SHP77 (cell line): ENCODE measurements at places on chromosomes 16 and 17.
A peak's percentile ranks its signal among the peaks of the same experiment; 100 is the strongest.

- no peak for DNase-seq
Measured at GRCh38 chr17:65519462-65519861, 42.0 kb downstream of the AXIN2 start.

GRCh38 chr16:23640615-23640930 is 537 bp downstream of the PALB2 start:
- DNase-seq: no peak

DNA sequence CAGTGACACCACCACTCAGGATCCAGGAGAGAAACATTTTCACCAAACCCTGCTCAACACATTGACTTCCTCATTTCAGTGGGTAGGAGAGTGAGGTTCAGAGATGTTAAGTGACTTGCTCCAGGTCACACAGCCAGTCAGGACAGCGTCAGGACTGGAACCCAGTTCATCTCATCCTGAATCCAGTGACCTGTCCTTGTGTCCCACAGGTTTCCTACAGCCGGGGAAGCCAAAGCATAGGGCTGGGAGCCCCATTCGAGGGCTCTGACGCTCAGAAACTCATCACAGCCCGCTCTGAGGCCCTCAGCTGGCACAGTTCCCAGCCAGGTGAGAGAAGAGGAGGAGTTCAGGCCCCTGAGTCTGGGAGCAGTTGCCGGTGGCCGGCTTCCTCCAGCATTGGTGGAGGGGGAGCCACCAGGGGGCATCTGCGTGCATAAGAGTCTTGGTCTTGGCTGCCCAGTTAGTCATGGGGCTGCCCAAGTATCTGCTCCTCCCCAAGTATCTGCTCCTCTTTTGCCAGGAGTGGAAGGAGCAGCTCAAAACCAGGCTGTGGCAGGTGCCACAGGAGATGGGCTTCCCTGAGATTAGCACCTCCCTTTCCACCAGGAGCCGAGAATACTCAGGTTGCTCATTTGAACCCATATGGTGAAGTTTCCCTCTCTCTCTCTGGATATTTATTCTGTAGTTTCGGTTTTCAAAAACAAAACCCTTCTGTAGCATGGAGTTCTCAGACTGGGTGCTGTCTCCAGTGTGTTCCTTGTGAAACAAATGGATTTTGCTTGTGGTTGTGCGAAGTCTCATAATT is 56.0 kb downstream of the TNFRSF13B start:
- peak; percentile 98 for DNase-seq

GRCh38 chr17:65987988-65988387 is 203.9 kb downstream of the CEP112 start:
- peak; percentile 48 for DNase-seq

- DNase-seq: no peak
Measured at GRCh38 chr16:58124601-58124915, 4.6 kb downstream of the CFAP20 start.

DNA sequence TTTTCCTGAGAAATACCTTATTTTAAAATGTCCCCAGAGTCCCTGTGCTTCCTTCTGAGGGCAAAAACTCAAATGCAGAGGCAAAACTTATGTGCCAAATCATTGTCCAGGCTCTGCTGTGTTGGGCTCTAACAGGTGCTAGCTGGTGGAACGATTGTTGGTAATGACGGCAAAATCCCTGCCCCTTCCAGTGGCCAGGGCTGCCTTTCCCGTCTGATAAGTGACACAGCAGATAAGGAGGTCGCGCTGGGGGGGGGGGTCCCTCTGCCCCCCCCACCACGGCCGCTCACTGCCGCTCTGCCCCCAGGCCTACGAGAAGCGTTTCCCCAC is 29.1 kb downstream of the SEC14L5 start:
- no peak for DNase-seq

DNA sequence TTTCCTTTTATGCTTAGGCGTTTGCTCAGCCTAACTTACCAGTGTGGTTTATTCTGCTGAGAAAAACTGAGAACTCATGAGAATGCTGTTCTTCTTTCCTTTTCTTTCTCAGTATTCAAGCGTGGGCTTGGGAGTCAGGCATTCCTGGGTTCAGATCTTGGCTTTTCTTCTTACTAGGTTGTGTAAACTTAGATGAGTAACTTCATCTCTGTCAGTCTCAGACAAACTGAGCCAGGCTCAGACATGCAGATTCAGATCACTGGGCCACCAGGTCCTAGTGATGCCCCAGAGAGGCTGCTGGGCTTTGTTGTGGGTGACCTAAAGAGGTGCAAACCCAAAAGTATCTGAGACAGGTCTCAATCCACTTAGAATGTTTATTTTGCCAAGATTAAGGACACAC is 95.8 kb upstream of the MPHOSPH6 start:
- no peak for DNase-seq

DNA sequence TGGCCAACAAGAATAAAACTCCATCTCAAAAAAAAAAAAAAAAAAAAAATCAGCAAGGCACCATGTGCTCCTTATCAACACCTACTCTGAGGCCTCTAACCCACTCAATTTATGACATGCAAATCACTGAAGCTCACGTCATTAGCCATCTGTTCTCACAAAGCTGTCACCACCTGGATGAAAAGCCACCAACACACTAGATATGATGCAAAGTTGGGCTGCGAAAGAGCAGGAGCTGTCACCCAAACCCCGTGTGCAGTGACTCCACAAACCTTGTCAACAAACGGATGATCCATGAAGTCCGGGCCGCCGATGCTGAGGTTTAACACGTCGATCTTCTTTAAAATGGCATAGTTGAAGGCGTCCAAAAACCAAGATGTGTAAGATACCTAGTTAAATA is 25.3 kb downstream of the MBTPS1 start:
- DNase-seq: peak; percentile 51

GRCh38 chr16:51140112-51140511 is 11.0 kb downstream of the SALL1 start:
- DNase-seq: no peak
